T-cell (primary cell): ENCODE measurements at places on chromosomes 12 and 14. TPM values are rescaled to one million over a fixed set of nuclear protein-coding genes. Genes with fewer than 3 reads are reported as not detected.

- DNase-seq = no peak
These were observed 322.6 kb upstream of the TMTC1 start for GRCh38 chr12:30106204-30106965.

DNA sequence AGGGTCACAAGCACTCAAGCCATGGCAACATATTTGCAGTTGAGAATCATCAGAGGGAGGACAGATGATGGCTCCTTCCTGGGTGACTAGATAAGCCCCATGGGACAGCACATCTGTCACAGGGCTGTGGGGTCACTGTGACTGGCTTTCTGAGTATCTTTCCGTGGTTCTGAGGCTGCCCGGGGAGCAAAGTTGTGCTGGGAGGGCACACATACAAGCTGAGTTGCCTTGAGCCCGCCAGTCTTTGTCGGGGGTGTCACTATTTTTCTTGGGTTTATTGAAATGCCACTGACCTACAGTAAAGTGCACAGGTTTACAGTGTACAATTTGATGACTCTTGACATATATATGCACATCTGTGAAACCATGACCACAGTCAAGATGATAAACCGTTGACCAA, 17.2 kb upstream of the KIF26A start:
- DNase-seq = no peak

The TMEM30B gene
- total RNA-seq = 2.1 TPM

DNA sequence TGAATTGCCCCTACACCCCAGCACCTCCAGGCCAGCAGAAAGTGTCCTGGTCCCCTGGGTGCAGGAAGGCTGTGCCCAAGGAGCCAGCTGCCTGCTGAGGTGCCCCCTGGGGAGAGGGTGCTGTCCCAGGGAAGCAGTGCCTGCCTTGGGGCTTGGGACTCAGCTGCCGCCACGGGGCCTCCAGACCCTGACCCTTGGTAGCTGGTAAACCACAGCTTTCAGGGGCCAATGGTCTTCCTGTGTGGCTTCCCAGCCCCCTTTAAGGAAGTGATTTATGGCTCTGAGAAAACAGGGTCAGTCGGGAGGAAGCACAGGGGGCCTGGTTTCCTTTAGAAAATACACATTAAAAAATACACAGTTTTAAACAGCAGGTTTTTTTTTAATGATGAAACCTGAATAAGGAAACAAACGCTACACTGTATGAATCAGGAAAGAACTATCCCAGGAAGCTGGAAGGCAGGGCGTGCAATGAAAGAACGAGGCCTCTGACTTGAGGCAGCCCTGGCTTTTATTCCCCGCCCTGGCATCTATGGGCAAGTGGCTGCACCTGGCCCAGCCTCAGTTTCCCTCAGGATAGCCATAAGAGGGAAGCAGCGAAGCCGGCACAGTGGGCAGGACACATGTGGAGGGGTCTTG, 40.6 kb upstream of the EML1 start:
- no peak for DNase-seq
